COLO829 (cell line): ENCODE measurements at places on chromosomes 16 and 17.

DNA sequence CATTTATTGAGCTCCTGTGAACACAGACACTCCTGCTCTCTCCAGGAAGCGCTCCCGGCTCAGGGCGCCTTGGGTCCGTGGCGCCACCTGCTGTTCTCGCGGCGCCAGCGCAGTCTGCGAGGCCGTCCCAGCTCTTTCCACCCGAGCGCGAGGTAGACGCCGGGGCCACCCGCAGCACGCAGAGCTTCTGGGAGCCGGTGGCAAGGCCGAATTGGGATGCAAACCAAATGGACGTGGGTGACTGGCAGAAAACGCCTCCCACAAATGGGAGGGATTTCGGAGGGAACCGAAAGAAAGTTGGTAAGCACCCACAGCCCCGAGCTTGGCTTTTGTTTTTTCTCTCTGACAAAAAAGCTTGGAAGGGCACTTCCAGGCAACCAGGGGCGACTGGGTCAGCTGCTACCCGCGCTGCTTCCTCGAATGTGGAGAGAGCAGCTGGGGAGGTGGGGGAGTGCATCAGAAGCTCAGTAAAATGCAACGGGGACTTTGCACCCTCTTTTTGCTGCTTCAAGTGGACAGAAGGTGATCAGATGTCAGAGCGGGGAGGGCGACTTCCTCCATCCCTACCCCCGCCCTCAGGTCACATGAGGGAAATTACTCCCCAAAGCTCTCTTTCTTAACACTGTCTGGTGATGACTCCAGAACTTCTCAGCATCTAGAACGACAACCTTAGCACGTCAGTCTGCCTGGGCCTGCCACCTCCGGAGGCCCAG, 13.5 kb upstream of the N4BP1 start:
- peak; percentile 78 for DNase-seq

DNA sequence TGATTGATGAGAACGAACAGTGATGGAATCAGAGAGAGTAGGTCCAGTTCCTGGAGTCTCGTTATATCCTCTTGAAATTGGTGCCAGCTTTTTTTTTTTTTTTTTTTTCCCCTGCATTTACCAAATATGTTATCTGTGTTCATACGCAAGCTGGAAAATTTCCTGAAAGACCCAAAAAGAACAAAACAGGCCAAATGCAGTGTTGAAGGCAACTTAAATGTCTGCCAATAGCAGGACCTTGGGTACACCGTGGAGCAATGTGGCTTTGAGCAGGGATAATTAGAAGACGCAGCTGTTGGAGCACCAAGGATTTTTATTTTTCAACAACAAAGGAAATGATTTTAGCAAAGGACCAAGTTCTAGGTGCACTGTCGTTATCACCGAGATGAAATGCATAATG, 105.0 kb downstream of the ABCC6 start:
- no peak for DNase-seq

GRCh38 chr16:30605158-30605557, 5.0 kb downstream of the ZNF689 start:
- no peak for DNase-seq

DNA sequence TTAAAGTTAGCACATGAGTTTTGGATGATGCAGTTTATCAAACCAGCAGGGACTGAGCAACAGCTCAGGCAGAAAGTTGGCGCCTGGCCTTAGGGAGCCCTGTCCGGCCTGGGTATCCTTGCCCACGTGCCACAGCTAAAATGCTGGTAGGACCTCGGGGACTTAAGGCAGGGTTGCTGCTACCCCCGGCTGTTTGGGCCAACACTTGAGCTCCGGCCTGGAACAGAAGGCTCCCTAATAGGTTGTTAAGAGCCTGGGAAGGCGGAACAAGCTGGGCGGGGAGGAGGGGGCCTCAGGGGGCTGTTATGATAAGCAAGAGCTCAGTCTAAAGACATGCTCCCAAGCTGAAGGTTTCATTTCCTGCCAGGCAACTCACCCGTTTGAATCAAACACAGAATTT, 39.7 kb downstream of the CUEDC1 start:
- no peak for DNase-seq

- DNase-seq, result peak; percentile 63
Measured at GRCh38 chr17:48907713-48908046, 527 bp upstream of the UBE2Z start.

- no peak for DNase-seq
Measured at GRCh38 chr16:81266680-81267095, 28.2 kb downstream of the BCO1 start.

- no peak for DNase-seq
Measured at GRCh38 chr16:75617121-75617520, 6.0 kb downstream of the ADAT1 start.

GRCh38 chr16:75798714-75799113, 72.4 kb upstream of the CPHXL start:
- no peak for DNase-seq

DNA sequence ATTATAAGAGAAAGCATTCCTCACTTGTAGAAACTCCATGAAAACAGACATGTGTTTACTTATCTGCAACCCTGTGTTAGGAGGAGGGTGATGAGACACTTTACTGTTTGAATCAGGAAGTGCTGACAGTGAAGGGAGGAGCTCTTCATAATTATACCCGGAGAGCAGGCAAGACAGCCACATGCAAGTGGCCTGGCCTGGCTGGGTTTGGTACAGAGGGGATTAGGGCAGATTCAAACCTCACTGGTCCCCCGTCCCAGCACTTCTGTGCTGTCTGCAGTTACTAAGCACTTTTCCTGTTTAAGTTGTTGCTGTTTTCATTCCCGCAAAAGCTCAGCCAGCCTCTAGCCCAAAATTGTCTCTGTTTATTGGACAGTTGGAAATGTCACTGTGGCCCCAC, 78.5 kb downstream of the WWOX start:
- DNase-seq, result no peak

- DNase-seq, result no peak
Measured at GRCh38 chr16:81138831-81139557, 42.8 kb upstream of the GCSH start.

GRCh38 chr16:88649924-88650748, 717 bp downstream of the CYBA start:
- DNase-seq, result no peak

DNA sequence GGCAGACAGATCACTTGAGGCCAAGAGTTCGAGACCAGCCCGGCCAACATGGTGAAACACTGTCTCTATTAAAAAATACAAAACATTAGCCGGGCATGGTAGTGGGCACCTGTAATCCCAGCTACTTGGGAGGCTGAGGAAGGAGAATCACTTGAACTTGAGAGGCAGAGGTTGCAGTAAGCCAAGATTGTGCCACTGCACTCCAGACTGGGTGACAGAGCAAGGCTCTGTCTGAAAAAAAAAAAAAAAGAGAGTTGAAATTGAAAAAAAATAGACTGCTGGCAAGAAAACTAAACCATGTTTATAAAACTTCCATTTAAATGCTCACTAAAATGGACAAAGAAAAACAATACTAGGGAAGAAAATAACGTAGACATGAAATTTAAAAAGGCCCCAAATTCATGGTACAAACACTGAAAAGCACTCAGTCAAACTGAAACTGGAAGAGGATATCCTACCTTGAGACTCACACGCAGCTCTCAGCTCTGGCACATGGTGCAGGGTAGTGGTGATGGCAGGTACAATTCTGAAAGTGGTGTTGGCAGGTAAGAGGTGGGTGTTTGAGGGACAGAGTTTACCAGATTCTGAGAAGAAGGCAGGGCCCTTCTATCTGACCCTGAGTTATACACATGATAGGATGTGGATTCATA, 19.3 kb downstream of the CNTROB start:
- DNase-seq, result no peak

DNA sequence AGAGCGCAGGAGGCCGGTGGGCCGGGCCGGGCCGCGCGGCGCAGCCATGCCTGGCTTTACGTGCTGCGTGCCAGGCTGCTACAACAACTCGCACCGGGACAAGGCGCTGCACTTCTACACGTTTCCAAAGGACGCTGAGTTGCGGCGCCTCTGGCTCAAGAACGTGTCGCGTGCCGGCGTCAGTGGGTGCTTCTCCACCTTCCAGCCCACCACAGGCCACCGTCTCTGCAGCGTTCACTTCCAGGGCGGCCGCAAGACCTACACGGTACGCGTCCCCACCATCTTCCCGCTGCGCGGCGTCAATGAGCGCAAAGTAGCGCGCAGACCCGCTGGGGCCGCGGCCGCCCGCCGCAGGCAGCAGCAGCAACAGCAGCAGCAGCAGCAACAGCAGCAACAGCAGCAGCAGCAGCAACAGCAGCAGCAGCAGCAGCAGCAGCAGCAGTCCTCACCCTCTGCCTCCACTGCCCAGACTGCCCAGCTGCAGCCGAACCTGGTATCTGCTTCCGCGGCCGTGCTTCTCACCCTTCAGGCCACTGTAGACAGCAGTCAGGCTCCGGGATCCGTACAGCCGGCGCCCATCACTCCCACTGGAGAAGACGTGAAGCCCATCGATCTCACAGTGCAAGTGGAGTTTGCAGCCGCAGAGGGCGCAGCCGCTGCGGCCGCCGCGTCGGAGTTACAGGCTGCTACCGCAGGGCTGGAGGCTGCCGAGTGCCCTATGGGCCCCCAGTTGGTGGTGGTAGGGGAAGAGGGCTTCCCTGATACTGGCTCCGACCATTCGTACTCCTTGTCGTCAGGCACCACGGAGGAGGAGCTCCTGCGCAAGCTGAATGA, 606 bp downstream of the THAP11 start:
- DNase-seq, result no peak

GRCh38 chr17:50452630-50453300, 15.9 kb downstream of the CHAD start:
- no peak for DNase-seq

- no peak for DNase-seq
Measured at GRCh38 chr17:31140111-31140510, 45.3 kb downstream of the NF1 start.

GRCh38 chr17:78665387-78665951, 88.3 kb upstream of the DNAH17 start:
- DNase-seq, result no peak

DNA sequence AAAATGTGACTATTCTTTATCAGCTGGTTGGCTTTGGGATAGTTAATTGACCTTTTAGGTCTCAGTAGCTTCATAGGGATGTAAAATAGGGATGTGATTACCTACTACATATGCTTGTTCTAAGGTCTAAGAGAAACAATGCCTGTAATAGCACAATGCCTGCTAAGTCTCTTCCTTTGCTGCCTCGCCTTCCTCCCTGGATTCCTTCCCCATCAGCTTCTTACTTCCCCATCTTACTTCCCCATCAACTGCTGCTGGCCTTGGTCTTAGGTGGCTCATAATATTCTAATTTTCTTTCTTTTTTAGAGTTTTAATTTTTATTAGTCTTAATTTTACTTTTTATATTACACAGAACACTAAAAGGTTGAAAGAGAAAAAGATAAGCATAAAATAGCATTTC, 59.2 kb upstream of the GOT2 start:
- no peak for DNase-seq

GRCh38 chr16:67148656-67149275, 2.0 kb downstream of the B3GNT9 start:
- DNase-seq, result no peak

DNA sequence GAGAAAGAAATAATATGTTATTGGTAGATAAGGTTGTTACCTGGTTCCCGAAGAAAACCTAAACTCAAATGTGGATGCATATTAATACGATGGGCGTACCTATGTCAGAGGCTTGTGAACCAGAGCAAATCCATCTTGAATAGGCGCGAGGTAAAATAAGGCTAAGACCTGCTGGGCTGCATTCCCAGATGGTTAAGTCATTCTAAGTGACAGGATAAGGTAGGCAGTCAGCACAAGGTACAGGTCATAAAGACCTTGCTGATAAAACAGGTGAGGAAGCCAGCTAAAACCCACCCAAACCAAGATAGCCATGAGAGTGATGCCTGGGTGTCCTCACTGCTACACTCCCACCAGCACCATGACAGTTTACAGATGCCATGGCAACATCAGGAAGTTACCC, 1400.1 kb downstream of the CDH8 start:
- no peak for DNase-seq

GRCh38 chr16:11619327-11619851, 32.7 kb upstream of the LITAF start:
- no peak for DNase-seq

GRCh38 chr17:56919717-56920116, 5.9 kb upstream of the TRIM25 start:
- DNase-seq, result no peak

DNA sequence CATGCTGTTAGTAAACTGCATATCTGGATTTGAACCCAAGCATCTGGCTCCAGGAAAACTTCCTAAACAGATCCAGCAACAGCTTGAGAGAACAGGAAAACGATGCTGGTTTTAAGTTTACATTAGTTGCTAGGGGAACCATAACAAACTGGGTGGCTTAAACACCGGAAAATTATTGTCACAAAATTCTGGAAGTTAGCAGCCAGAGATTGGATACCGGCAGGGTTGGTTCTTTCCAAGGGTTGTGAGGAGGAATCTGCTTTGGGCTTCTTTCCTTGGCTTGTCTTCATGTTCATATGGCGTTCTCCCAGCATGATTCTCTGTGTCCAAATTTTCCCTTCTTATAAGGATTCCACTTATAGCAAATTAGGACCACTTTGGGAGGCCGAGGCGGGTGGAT, 276.9 kb upstream of the TOM1L1 start:
- DNase-seq, result no peak

GRCh38 chr16:88655733-88656281, 5.0 kb upstream of the CYBA start:
- no peak for DNase-seq

DNA sequence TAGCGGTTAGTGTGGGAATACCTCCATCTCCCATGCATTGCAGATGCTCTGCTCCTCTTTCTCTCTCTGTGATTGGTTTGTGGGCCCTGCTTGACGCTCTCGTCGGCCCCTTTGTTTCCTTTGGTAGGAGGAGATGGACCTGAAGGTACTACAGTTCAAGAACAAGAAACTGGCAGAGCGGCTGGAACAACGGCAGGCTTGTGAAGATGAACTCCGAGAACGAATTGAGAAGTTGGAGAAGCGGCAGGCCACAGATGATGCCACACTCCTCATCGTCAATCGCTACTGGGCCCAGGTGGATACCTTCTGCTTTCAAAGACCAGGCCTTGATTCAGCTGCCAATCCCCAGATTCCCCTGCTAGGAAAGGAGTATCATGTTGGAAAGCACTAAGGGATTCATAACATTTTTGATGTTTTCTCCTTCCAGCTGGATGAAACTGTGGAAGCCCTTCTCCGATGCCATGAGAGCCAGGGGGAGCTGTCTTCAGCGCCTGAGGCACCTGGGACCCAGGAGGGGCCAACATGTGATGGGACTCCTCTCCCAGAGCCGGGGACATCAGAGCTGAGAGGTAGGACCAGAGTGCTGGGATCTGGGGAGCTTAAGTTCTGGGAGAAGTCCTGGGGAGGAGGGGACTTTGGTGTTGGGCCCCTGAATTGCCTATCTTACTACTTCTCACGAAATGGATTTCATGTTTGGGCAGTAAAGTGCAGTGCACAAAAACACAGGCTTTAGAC, 1.0 kb downstream of the RNF40 start:
- DNase-seq, result no peak

DNA sequence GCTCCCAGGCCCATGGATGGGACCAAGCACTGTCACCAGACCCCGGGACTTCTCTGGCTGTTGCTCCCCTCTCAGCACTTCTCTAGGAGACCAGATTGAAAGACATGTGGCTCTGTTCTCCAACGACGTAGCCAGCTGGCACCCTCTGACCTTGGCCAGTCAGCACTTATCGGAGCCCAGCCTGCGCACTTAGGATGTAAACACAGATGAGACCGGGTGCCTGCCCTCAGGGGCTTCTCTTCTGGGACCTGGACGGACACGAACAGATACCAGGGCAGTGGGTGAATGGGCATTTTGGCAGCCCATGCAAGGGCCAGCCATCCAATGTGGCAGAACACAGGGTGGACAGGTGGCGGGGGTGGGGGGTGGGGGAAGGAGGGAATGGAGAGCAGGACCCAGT, 6.6 kb downstream of the ZDHHC1 start:
- no peak for DNase-seq

- no peak for DNase-seq
Measured at GRCh38 chr16:47467501-47467900, 6.4 kb downstream of the PHKB start.
